Fibroblast of upper back skin (primary cell): ENCODE measurements at places on chromosomes 11 and 22.

GRCh38 chr22:27882507-27883290 is 36.4 kb downstream of the PITPNB start:
- DNase-seq = no peak

GRCh38 chr11:6693342-6694228 is 10.4 kb upstream of the MRPL17 start:
- DNase-seq = peak; percentile 84

- no peak for DNase-seq
These were observed 2.3 kb upstream of the SYVN1 start for GRCh38 chr11:65136515-65137096.

GRCh38 chr22:44399906-44400762 is 87.4 kb upstream of the SHISAL1 start:
- no peak for DNase-seq

DNA sequence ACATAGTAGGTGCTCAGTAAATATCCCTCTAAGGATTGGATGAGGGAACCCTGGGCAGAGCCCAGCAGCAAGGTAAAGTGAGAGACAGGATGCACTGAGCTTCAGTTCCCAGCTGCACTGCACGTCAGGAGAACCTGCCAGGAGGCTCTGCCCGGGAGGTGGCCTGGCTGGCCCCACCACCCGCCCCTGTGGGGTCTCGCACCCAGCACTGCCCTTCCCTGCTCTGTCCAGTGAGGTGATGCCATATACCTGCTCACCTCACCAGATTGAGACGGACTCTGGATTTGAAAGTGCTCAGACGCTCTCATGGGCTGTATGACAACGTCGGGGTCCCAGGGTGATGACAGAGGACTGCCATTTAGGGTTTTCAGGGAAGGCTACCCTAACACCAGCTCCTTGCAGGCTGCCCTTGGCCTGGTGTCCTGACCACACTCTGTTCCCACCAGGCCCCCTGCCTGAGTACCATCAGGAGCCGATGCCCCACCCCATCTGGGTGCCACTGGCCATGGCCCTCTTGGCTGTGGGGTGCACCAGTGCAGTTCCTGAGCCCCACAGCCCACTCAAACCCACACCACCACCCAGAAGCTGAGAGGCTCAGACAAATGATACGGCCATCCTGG is 61.7 kb upstream of the FGF3 start:
- no peak for DNase-seq

DNA sequence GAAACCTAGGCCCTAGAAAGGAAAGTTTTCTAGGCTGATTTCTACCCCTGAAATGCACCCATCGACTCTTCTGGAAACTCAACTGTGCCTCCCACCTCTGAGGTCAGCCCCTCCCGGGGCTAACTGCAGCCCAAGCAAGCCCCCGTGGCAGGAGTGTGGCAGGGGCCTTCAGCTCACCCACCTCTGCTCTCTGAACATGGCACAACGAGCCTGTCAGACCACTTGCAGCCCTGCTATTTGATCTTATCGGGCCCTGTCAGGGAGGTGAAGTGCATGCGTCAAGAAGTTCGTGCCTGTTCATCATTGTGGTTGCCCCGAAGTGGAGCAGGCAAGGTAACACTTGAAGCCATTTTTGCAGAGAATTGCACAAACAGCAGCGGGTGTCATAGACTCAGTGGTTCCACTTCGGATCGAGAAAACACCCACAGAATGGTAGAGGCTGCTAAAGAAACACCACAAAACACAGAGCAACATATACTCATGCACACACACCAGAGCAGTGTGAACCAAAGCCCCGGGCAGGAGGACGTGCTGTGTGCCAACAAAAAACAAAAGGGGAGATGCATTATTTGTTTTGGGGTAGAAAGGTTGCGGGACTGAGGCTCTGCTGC is 262.7 kb downstream of the ETS1 start:
- no peak for DNase-seq

GRCh38 chr11:57791321-57792059 is 29.9 kb downstream of the CTNND1 start:
- no peak for DNase-seq

GRCh38 chr22:36315325-36315724 is 62.4 kb downstream of the APOL1 start:
- DNase-seq = no peak

GRCh38 chr11:59528711-59529110 is 17.4 kb downstream of the OR4D9 start:
- no peak for DNase-seq

DNA sequence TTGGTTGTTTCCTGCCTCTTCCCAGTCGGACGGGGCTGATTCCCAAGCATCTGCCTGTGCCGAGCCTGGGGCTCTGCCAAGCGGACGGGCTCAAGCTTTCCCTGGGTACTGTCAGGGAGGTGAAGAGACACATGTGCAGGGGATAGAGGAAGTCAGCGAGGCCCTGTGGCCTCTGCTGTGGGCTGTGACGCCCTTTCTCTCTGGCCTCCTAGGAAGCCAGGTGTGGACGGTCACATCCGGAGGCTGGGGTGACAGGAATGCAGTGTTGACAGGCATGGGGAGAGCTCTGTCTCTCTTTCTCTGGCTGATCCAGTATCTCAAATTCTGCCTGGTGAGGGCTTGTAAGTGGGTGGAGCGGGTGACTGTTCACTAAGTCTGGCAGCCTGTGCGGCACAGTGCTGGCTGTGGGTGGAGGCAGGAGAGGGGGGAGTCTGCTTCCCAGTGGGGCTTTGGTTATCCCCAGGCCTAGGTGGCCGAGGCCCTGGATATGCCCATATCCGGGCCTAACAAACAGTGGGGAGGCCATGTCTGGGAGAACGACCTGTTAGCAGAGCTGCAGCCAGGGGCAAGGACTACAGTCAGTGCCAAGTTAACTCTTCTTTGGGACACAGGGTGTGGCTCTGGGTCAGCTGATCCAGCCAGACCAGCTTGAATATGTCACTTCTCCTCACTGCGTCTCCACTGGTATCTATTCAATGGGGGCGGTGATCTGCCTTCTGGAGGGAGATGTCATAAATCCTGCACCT is 1.9 kb downstream of the KCTD17 start:
- DNase-seq = no peak

DNA sequence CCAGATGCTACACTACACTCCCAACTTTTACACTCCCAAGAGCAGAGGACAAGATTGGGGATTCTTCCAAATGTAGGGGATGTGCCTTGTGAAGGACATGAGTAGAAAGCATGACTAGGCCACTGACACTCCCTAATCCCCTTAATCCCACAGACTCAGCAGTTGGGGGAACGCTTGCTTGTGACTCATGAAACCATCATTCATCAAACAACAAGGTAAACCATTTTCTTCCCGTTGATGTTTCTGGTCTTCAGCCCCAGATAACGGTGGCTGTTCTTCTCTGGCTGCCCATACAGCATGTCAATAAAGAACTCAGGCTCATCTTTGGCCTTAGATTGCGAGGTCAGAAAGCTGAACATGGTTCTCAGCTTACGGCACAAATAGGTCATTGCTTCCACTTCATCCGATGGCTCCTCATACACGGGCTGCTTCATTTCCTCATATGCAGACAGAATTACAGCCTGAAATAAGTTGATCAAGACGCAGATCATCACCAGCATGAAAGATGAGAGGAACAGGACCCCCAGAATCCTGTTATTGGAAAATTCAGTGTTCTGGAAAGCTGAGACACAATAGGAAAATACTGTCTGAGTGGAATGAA is 6.4 kb upstream of the CDPF1 start:
- no peak for DNase-seq

- peak; percentile 99 for DNase-seq
These were observed 17.2 kb downstream of the CREB3L1 start for GRCh38 chr11:46294365-46295309.

- DNase-seq = peak; percentile 65
These were observed at the start of gene TP53I11 for GRCh38 chr11:44950625-44951476. TP53I11 (minus strand) TSS chr11:44950883; CDS start chr11:44938335, 12,548 bp downstream.

- DNase-seq = peak; percentile 27
These were observed 57.6 kb downstream of the KCNJ4 start for GRCh38 chr22:38397189-38398085.

DNA sequence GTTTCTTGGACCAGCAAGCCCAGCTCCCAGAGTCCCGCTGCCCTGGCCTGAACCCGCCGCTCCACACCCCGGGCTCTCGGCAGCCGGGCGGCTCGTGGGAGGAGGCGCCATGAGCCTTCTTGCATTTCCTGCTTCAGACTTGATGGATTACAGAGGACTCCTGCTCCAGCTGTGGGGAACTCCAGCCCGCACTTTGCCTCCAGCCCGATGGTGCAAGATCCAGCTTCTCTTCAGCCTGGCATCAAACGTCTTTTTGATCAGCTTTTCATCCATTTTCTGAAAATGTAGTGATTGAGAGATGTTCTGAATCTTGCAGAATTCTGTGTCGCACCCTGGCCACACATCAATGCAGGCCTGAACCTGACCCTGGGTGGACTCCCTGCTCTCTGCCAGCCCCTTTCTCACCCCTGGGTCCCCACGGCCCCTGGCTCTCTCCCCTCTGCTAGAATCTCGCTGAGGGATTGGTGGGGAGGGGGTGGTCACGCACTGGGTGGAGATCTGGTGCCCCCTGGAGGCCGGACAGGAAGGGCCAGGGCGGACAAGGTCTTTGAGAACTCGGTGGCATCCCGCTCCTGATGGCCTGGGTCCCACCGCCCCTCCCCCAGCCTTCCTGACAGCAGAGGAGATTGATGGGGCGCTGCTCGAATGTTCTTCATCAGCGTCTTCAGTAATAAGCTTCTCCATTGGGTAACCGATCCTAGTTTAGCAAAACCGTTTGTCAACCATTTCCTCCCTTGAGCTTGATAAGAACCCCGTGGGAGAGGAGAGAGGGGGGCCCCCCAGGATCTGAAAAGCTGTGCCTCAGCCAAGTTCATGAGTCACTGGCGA is 12.1 kb upstream of the NFAM1 start:
- DNase-seq = peak; percentile 89

- DNase-seq = no peak
These were observed 33.4 kb downstream of the FLI1 start for GRCh38 chr11:128727320-128727719.

GRCh38 chr22:20234760-20235388 is 33.2 kb downstream of the RTN4R start:
- no peak for DNase-seq
